ENCODE measurements at places on chromosomes 13 and 19.

GRCh38 chr19:40216013-40216776 is 2.0 kb downstream of the TTC9B start:
- no peak for DNase-seq

- DNase-seq, result no peak
Observed at GRCh38 chr13:95858286-95859075, 181.5 kb downstream of the DNAJC3 start.

DNA sequence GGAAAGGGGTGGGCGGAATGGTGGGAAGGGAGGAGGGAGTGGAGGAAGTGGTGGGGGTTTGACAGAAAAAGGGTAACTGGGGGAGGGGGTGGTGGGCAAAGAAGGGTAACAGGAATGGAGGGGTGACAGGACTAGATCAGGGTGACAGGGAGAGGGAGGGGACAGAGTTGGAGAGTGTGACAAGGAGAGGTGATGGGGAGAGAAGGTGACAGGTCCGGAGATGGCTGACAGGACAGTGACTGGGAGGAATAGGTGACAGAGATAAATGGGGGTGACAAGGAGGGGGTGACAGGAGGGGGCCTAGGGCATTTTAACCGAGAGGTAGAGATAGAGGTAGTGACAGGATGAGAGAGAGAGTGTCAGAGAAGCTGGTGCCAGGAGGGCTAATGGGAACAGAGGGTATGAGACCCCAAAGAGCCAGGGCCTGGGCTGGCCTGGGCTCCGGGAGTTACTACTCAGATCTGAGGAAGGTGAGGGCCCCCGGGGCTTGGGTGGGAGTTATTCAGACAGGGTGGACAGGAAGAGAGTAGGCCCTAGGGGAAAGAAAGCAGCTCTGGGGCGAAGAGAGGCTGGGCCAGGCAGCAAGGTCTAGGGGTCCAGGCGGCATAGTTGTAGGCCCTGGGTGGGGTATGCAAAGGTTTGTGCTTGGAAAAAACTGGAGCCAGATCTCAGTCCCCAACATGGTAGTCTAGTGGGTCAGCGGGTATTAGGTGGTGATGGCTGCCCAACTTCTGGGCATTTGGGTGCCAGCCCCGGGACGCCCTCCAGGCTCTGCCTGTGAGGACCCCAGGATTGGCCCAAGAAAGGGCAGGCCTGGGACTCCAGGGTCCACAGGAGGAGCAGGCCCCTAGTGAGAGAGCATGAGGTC is 660 bp downstream of the CIC start:
- DNase-seq, result no peak

DNA sequence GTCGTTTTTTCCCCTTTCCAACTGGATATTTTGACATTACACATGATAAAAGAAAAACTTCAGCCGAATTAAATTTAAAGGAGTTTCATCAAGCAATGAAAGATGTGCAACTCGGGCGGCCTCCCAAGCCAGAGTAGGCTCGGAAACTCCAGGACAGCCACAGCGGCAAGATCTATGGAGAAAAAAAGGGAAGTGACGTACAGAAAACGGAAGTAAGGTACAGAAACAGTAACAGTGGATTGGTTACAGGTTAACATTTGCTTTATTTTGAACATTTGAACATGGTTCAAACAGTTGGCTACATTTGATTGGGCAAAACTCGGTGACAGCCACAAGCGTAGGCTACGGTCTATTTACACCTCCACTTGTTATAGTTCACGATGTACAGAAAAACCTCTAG is 30.5 kb upstream of the FAM124A start:
- no peak for DNase-seq

DNA sequence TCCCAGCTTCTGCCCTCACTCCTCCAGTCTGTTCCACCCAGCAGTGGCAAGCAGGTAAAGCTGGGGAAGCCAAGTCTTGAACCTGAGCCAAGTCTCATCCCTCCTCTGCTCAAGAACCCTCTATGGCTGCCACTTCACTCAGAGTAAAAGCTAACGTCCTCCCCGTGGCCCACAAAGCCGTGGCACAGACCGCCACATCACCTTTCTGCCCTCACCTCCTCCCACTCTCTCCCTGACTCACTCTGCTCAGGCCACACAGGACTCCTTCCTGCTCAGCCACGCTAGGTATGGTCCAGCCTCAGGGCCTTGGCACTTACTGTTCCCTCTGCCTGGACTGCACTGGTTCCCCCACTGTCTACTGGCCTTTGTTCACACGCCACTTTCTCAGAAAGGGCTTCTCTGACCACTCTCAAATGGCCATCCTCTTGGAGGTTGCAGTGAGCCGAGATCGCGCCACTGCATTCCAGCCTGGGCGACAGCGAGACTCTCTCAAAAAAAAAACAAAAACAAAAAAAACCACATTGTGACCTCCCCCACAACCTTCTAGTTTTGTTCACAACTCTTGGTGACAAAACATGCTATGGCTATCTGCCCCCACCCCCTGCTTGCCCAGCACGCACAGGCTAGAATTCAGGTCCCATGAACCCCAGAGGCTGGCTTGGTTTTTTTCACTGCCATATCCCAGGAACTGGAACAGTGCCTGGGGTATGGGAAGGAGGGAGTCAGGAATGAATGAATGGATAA is 15.8 kb downstream of the NDUFB7 start:
- DNase-seq, result no peak

DNA sequence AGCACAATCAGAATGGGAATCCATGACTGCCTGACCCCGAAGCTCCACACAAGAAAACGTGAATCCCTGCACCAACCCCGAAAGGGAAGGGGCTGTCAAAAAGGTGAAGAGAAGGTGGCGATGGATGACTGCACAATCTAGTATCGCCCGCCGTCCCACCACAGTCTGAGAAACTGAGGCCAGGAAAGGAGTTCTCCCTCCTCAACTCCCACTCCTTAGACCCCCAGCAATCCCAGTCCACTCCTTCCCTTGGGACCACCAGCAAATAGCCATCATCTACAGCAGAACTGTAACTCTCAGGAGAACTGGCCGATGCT is 451 bp downstream of the NOSIP start:
- no peak for DNase-seq

- DNase-seq, result no peak
Observed at GRCh38 chr19:37572203-37572602, 22.4 kb downstream of the ZNF571 start.

- peak; percentile 17 for DNase-seq
Observed at GRCh38 chr13:94239135-94239534, 240.3 kb downstream of the DCT start.

DNA sequence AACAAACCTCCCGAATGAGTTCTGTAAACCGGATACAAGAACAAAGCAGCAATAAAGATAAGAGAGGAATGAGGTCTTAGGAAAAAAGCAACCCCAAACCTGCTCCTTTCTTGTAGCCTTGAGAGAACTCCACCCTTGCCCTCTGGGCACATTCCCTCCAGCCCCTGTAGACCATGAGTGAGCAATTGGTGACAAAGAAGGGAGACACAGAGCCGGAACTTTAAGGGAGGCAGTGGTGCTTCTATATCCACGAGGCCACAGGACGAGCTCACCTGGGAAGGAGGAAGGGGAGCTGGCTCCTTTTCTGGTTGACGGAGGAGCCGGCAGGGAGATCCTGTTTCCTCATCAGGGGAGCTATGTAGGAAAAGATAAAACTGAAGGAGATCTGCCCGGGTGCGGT is 13.0 kb downstream of the BRME1 start:
- DNase-seq, result no peak

GRCh38 chr13:76148926-76149325 is 512.8 kb downstream of the LMO7 start:
- no peak for DNase-seq

- no peak for DNase-seq
Observed at GRCh38 chr13:29830000-29830399, 20.4 kb downstream of the UBL3 start.

GRCh38 chr13:41613984-41614661 is 156.8 kb downstream of the RGCC start:
- DNase-seq, result no peak

DNA sequence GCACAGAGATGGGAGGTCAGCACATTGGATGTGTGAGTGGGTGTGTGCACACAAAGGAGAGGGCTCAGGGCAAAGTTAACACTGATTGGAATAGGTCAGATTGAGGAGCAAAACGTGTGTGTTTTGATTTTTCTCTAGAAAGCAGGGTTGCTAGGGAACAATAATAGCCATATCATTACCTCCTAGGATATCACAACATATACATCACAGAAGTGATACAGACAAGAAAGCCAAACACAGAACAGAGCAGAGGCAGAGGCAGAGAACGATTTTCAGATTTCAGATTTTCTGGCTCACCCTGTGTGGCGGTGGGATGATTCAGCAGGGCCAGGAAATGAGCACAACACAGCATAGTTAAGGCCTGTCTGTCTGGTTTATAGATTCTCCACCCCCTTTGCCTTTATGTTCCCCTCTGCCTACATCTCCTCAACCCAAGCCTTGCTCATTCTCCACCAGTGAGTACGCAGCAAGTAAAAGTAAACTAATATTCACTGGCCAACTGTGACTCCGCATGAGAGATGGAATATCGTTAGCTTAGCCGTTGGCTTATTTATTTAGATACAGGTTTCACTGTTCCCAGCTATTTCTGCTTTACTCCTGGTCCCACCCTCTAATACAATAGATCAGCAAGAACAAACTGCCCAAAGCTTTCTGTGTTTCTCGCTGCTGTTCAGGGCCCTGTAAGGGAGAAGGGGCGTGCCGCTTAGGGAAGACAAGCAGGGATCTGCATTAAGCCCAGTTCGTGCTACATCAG is 182.7 kb upstream of the TSC22D1 start:
- no peak for DNase-seq

- no peak for DNase-seq
Observed at GRCh38 chr13:57716295-57716694, 84.8 kb downstream of the PCDH17 start.

GRCh38 chr13:23796551-23796950 is 92.6 kb downstream of the MIPEP start:
- no peak for DNase-seq

DNA sequence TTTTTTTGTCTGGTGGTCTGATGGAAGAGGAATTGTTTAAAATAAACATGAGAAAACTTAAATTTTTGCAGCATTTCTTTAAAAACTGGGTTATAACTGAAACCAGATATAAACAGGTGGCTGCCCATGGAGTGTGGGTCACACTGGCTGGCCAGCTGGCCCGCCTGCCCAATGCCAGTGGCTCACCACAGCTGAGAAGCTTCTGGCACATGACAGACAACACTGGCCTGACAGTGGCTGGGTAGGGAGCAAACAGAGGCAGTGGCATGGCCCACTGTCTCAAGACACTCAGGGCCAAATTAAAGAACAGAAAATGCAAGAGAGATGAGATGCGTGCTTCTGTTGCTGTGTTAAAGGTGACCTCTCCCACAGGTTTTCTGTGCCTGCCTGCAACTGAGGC is 3.1 kb upstream of the SLC35E1 start:
- no peak for DNase-seq

- DNase-seq, result no peak
Observed at GRCh38 chr13:92682832-92683517, 543.6 kb upstream of the GPC6 start.

DNA sequence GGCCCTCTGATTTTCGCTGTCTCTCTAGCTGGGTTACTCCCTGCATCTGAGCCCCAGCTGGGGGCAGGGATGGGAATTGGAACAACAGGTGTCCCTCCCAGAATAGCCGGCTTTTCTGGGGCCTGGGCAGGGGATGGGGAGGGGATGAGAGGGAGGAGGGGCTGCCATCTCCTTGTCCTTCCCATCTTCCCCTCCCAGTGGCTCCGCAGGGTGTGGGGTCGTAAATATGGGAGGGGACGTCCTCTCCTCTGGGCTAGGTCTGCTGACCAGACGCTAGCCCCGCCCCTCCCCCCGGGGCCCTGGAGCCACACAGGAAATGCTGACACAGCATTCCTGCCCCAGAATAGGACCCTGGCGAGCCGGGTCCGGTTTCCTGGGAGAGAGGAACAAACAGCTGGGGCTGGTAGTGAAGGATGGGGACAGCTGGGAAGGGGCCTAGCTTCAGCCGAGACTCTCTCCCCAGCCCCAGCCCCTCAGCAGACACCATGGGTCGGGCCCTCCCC is 1.1 kb downstream of the RYR1 start:
- no peak for DNase-seq

DNA sequence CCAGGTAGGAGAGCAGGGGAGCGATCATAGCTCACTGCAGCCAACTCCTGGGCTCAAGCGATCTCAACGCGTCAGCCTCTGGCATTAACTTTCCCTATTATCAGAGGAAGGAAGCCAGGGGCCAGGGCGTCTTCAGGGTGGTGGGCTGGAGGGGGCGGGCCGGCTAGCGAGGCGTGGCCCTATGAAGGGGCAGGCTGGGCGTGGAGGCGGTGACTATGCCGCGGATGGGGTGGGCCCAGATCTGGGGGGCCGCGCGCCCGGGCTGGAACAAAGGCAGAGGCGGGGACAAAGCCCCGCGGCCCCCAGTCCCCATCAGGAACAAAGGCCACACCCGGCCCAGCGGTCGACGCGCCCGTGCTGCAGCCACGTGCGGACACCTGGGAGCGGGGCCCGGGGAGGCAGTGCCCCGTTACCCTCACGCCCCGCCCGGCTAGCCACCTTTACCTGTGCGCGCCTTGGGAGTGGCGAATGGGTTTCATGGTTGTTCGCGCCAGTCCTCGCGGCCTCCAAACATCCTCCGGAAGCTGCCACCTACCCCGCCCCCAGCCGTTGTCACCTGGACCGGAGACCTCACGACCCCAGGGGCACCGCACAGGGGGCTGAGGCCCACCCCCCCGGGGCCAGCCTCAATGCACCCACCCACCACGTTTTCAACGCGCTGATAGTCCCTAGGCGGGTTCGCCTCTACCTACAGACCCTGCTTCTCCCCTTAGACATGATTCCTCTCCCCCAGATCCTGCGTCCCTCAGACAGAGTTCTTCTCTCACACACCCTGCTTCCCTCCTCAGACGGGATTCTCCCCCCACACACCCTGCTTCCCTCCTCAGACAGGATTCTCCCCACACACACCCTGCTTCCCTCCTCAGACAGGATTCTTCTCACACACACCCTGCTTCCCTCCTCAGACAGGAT is 5.4 kb upstream of the TRIM28 start:
- peak; percentile 58 for DNase-seq

GRCh38 chr13:25210842-25211569 is 38.9 kb upstream of the AMER2 start:
- DNase-seq, result no peak

- no peak for DNase-seq
Observed at GRCh38 chr19:35500611-35501010, 10.3 kb upstream of the KRTDAP start.

GRCh38 chr13:47126432-47126831 is 229.6 kb upstream of the HTR2A start:
- no peak for DNase-seq

- no peak for DNase-seq
Observed at GRCh38 chr19:483332-484072, 12.8 kb upstream of the MADCAM1 start.

DNA sequence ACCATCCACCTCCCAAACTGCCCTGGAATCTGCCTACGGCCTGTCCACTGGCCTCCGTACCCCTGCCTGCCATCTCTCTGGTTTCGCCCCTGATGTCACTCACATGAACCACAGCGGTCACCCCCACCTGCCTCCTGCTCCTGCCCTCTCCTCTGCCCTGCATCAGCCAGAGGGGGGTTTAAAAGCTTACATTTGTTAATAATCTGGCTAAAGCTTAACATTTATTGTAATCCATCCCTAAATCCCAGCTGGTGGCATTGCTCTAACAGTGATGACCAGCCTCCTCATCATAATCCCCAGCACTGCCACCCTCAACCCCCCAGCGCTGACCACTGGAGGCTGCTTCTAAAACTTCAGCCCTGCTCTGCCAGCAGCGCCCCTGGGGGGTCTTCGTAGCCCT is 38.9 kb downstream of the DNM2 start:
- no peak for DNase-seq

Measured in CD4-positive, alpha-beta T cell treated with Interleukin-6 for 4 hours (primary cell).